Posterior cingulate gyrus (tissue), 11 donors: ENCODE measurements at places on chromosomes 16 and 17.
A peak's percentile ranks its signal among the peaks of the same experiment; 100 is the strongest.

DNA sequence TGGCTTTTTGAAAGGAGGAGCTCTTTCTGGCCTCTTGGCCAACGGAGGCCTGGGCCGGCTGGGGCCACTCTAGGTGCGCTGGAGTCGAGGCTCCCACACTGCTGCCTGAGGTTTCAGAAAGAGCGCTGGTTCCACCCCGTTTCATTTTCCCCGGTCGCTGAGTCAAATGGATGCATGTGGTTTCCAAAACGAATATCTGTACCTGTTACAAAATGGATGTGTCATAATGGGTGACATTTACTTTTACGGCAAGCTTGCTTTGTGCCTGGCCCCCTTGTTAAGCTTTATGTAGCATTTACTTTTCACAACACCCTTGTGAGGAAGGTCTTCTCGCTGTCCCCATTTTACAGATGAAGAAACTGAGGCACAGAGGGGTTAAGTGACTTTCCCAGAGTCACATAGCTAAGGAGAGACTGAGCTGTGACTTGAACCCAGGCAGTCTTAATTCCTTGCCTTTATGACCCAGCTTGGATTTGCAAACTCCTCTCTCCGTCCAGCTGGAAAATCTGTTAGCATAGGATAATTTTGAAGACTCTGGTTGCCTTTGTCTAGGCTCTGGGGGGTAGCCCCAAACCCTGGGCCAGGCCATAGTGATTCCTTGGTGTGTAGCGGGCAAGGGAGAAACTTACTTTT lies 10.6 kb downstream of the KSR1 start:
- no peak for DNase-seq

DNA sequence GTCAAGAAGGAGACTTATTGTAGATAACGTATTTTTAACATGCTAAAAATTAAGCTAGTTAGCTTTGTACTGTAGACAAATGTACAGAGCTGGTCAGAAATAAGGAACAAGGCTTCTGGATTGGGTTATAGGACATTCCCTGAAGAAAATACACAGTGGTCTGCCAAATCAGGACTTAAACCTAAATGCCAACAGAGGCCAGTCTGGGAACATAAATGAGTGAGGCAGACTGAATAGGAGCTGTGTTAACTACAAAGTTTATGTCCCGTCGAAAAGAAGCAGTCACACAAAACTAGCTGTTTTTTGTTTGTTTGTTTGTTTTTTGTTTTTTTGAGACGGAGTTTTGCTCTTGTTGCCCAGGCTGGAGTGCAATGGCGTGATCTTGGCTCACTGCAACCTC lies 120.4 kb upstream of the C17orf78 start:
- DNase-seq, result no peak

- DNase-seq, result no peak
These were observed 119.2 kb downstream of the PITPNC1 start for GRCh38 chr17:67496286-67496685.

DNA sequence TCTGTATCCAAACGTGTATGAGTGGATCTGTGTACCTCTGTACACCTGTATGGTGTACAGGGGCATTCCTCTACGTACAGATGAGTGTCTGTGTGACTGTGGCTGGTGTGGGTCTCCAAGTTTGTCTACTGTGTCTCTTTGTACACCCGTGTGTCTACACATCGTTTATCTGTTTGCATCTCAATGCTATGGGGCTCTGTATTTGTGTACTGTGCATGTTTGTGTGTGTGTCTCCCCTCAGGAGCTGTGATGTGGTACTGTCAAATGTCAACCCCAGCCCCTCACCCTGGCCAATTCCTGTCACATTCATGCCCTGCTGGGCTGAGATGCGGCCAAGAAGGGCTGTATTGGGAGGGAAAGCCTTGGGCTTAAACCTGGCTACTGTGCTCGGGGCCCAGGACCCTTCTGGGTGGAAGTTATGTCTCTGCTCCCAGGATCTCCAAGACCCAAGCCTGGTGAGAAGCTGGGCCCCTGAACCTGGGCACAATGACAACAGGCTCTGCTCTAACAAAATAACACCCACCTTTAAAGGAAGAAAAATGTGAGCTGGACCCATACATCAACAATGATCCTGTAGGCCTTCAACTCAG lies 3.5 kb upstream of the NAGS start:
- DNase-seq, result no peak

GRCh38 chr17:48412841-48413240 lies 17.2 kb downstream of the SKAP1 start:
- no peak for DNase-seq

DNA sequence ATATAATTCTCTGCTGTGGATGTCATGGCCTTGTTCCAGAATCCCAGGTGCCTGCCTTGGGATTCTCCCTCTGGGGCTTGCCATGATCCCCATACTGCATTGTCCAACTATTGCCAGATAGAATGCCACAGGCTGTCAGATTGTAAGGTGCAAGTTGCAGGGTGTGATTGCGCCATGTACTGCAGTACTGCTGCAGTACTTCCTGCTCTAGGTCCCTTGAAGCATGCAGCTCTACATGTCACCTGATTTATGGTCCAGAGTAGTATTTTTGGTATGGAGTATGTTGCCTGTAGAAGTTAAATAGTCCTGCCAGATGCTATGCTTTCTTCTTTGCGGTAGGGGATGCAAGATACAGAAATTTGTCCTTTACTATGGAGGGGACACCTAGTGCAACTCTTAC lies 7.0 kb upstream of the SLFN5 start:
- DNase-seq, result no peak

GRCh38 chr16:10660950-10661635 lies 33.6 kb downstream of the TEKT5 start:
- no peak for DNase-seq

DNA sequence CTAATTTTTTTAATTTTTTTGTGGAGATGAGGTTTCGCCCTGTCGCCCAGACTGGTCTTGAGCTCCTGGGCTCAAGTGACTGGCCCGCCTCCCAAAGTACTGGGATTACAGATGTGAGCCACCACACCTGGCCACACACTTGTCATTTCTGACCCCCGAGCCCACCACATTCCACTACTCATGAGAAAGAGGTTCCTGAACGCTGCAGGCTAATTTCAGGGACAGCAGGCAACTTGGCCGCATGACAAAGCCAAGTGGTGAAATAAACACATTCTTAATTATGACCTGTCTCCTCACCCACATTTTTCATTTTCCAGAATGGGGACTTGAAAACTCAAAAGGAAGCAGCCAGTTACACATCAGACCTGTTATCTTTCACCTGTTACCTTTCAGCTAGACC lies 114.5 kb downstream of the ABCC6 start:
- no peak for DNase-seq

DNA sequence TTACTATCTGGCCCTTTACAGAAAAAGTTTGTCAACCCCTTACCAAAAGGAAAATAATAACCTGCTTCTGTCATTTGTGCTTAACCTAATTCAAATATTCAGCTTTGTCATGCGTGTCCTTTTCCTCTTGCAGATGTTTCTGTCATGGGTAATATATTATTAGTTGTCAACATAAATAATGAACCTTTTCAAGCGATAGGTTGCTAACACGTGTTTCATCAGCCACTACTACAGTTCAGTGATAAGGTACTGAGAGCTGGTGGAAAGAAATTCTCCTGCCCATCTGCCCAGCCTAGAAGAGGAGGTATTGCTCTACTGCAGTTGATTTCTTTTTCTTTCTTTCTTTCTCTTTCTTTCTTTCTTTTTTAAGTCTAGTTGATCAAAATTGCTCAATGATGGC lies 12.0 kb upstream of the SRSF1 start:
- no peak for DNase-seq

- no peak for DNase-seq
These were observed 29.8 kb upstream of the C1QL1 start for GRCh38 chr17:44997733-44998520.

GRCh38 chr17:79515646-79516571 lies 94.9 kb downstream of the RBFOX3 start:
- no peak for DNase-seq

GRCh38 chr17:68453991-68454665 lies 3.2 kb downstream of the WIPI1 start:
- DNase-seq, result no peak

DNA sequence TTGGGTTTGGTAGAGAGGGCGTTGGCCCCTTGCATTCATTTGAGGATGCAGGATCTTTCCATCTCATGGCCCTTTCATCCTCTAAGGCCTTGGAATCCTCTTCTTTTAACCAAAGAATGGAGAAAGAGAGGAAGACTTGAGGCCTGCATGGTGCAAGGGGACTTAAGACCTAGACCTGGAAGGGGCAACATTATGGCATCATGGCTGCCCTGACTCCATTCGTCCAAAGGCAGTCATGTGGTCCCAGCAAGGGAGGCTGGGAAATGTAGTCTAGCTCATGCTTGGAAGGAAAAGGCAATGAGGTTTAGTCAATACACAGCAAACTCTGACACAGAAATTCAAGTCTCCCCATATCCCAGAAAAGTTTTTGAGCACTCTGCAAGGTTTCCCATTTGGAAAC lies 30.7 kb upstream of the CDRT4 start:
- DNase-seq, result no peak

- DNase-seq, result no peak
These were observed 33.3 kb downstream of the CMTM3 start for GRCh38 chr16:66637806-66638205.

DNA sequence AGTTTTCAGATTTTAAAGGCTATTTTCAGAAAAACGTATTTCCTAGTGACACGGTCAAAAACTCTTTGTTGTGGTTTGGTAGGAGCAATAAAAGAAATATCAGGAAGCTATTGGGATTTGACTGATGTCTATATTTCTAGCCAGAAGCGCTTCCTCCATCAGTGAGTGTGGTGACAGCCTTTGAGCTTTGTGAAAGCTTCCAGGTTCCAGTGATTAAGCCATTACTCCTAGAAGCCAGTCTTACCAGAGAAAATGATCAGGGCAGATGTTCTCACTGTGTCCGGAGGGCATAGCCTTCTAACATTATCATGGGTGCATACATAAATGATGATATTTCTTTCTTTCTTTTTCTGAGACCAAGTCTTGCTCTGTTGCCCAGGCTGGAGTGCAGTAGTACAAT lies 39.6 kb downstream of the MAP2K6 start:
- DNase-seq, result no peak

GRCh38 chr17:69064476-69064875 lies 3.7 kb upstream of the ABCA9 start:
- DNase-seq, result no peak

GRCh38 chr17:74962622-74963394 lies 9.8 kb downstream of the HID1 start:
- DNase-seq, result peak; percentile 89

- DNase-seq, result no peak
These were observed 16.3 kb downstream of the SLC38A10 start for GRCh38 chr17:81278831-81279230.

DNA sequence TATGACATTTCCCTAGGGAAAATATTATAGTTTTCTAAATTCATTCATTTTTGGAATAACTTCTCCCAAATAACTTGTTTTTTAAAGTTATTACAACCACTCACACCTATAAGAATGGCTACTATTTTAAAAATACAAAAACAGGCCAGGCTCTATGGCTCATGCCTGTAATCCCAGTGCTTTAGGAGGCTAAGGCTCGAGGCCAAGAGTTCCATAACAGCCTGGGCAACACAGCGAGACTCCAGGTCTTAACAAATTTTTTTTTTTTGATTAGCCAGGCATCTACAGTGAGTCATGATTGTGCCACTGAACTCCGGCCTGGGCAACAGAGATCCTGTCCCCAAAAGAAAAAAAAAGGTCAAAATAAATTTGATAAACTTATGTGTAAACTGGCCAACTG lies 43.6 kb upstream of the YPEL2 start:
- no peak for DNase-seq

GRCh38 chr16:12874186-12874585 lies 27.2 kb upstream of the SHISA9 start:
- DNase-seq, result no peak

- DNase-seq, result no peak
These were observed 77.5 kb downstream of the USP32 start for GRCh38 chr17:60314423-60314822.

- no peak for DNase-seq
These were observed 42.7 kb downstream of the SOCS3 start for GRCh38 chr17:78316867-78317789.

- DNase-seq, result no peak
These were observed 37.6 kb downstream of the ZNF750 start for GRCh38 chr17:82802075-82802780.

GRCh38 chr17:29565643-29566472 lies 979 bp downstream of the ABHD15 start:
- DNase-seq, result no peak

- no peak for DNase-seq
These were observed 32.8 kb downstream of the GPT2 start for GRCh38 chr16:46916980-46917379.

- no peak for DNase-seq
These were observed 5.8 kb upstream of the FASN start for GRCh38 chr17:82103553-82104451.

DNA sequence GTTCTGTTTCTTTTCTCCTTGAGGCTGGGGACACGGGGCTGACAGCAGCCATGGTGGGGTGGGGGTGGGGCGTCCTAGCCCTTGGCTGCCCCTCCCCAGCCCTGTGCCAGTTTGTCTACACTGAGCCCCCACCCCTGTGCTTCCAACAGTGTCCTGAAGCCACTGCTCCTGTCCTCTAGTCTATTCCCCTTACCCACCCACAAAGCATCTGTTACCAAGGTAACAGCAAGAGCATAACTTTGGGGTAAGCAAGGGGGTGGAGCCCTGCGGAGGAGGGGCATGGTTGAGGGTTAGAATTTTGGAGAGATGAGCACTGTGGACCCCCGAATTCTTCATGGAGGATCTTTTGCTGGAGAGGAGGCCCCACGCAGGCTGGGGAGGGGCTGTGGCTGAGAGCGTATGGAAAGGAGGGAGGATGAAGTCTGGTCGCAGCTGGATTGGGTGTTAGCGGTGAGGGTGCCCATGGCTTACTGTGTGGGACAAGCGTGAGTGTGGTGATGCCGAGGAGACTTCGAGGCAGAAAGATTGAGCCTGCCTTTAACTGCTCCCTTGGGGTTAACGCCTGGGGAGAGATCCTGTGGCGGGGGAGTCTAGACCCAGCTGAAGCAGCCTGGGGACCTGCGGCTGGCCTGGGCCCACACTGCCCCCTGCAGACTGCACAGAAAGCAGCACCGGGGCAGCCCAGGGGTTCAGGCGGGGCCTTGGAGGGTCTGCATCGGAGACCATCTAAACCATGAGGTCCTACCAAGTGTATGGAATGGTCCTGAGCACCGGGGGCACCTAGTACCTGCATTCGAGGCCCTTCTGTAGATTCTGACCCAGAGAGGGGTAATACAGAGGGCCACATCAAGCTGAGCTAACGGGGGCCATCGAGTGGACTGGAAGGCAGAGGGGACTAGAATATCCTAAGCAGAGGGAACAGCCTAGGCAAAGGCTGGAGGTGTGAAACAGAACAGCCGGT lies 6.1 kb upstream of the STAC2 start:
- DNase-seq, result peak; percentile 54

DNA sequence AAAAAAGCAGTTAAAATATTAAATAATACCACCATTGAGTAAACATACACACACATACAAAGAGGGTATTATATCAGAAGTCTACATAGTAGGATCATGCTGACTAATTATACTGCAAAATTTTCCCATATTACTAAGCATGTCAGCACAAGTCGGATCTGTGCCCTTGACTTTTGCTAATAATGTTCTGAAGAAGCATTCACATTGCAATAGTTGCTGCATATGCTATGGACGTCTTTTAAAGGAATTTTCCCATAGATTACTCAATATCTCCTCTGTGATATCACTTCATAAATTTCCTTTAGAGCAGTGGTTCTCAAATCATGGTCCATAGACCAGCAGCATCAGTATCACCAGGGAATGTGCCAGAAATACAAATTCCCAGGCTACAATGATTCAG lies 110.9 kb upstream of the NUDT7 start:
- DNase-seq, result no peak
